ENCODE measurements at places on chromosomes 7 and 10.

DNA sequence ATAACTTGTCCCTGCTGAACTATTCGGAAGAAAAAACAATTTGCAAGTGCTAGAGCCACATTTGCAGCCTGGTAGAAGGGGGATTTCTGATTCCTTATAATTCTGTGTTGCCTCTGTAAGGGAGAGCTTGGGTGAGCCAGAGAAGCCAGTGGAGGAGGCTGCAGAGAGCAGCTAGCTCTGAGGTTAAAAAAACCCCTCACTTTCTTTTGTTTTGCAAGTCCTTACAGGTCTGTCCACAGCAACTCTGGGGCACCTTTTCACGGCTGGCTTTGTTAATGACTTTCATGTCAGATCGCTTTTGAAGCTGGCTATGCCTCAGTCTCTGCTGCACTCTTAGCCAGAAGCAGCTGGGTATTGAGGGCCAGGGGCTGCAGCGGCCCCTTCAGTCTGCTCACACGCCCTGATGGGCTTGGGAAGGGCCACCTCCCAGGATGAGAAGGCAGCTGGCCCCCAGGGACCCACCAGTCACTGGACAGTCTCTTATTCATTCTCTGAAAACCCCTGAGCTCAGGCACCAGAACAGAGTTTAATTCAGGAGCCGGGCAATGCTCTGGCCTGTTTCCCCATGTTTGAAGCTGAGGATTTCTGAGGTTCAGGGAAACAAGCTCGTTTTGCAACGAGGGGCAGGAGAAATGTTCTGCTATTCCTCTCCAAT is 30.9 kb downstream of the TRIM8 start:
- no peaks in the 10 kb centered on the region for H3K36me3 ChIP-seq
- DNase-seq = no peak
- peaks cover 41% of the 10 kb centered on the region for H3K4me1 ChIP-seq
- peak overlapping the region; percentile 34 for H3K27ac ChIP-seq
- no peaks in the 10 kb centered on the region for H3K27me3 ChIP-seq

DNA sequence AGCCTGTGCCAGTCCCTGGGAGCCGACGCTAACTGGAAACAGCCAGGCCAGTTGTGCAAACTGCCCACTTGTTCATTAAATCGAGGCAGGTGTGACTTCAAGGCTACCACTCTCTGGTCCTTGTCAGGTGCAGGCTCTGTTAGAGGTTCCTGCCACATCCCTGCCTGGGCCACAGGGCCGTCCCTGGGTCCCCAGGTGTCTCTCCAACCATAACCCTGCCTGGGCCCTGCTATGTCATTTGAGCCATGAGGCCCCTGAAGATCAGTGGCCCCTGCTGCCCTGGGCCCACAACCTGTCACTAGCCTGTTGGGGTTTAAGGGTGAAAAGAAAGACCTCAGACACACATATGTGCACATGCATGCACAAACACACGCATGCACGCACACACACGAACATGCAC is 326.9 kb downstream of the TNS3 start:
- peaks cover 11% of the 10 kb centered on the region for H3K27me3 ChIP-seq
- H3K36me3 ChIP-seq = no peaks in the 10 kb centered on the region
- H3K27ac ChIP-seq = no peak overlapping the region

DNA sequence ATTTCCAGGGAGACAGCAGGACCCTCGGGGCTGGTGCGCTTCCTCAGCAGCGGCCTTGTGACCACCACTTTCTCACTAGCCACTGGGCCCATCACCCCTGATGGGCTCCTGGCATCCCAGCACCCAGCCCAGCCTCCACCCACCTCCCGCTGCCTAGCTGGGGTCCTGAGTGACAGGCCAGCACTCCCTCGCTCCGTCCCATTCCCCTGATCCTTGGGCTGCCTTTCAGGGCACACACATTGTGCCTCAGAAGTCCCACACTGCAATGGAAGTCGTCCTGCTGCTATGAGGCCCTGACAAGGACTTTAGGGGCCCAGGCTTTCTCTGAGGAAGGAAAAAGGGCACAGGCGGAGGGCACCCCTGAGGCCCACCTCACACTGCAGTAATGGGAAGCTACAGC is 12.4 kb downstream of the CAMK2B start:
- no peak overlapping the region for H3K27ac ChIP-seq
- peaks cover 5% of the 10 kb centered on the region for H3K4me1 ChIP-seq
- H3K27me3 ChIP-seq = peaks cover 36% of the 10 kb centered on the region
- peak; percentile 9 for DNase-seq

GRCh38 chr7:72524037-72524436 is 111.9 kb upstream of the CALN1 start:
- H3K27ac ChIP-seq = no peak overlapping the region
- no peak for DNase-seq
- no peaks in the 10 kb centered on the region for H3K36me3 ChIP-seq

GRCh38 chr7:143405173-143406001 is 3.3 kb downstream of the EPHA1 start:
- no peaks in the 10 kb centered on the region for H3K36me3 ChIP-seq
- no peak overlapping the region for H3K27ac ChIP-seq
- H3K27me3 ChIP-seq = peaks cover 12% of the 10 kb centered on the region
- peaks cover 31% of the 10 kb centered on the region for H3K4me1 ChIP-seq

DNA sequence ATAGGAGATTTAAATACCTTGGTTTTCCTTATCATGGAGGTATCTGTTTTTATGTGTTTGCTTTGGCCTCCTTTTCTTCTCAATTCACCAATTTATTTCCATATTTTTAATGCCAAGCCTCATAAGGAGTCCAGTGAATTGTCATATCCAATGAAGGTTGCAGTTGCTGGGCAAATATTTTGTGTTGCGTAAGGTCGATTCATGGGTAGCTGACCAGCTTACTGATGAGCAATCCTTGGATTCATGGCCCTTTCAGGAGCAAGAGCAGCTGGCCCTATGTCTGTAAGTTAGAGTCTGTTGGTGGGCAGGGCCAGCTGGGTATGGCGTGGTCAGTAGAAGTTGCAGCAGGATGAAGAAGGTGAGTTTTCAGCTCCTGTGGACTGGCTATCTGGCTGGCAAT is 182.9 kb downstream of the PFKFB3 start:
- peaks cover 30% of the 10 kb centered on the region for H3K36me3 ChIP-seq
- no peaks in the 10 kb centered on the region for H3K27me3 ChIP-seq
- H3K27ac ChIP-seq = no peak overlapping the region
- no peak overlapping the region for H3K4me3 ChIP-seq

DNA sequence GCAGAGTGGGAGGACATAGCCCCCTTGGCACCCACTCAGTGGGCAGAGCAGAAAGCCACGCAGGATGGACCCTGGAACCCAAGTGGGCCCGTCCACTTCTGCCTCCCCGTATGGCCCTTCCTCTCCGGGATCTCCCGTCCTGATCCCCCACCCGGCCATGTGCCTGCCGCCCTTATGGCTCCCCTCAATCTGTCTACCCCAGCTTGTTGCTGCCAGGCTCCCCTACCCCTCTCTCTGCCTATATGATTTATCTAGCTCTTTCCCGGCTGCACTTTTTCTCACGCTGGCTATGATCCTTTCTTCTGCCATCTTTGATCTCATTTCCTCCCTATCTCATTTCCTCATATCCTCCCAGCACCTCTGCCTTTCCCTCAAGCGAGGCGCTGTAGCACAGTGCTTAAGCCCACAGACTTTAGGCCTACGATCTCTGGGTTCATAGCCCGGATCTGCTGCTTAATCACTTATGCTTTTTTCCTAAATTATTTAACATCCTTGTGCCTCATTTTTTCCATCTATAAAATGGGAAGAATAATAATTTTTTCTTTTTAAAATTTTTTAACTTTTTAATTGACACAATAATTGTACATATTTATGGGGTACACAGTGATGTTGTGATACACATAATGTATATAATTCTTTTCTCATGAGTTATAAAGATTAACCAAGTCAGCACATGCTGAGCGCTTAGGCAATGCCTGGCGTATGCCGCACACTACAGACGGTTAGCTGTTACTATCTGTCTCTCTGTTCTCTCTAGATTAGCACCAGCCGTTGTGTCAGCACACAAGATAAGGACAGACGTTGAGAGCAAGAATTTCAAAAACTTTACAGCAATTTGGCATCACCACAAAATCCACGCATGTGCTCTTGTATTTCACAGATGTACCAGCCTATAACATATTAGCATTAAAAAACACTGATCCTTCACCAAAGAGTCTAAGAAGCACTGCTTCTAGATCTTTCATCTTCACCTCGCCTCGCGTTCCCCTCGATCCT is 18.1 kb downstream of the KCNH2 start:
- H3K4me1 ChIP-seq = peaks cover 12% of the 10 kb centered on the region
- H3K27me3 ChIP-seq = peaks cover 31% of the 10 kb centered on the region
- H3K36me3 ChIP-seq = no peaks in the 10 kb centered on the region

DNA sequence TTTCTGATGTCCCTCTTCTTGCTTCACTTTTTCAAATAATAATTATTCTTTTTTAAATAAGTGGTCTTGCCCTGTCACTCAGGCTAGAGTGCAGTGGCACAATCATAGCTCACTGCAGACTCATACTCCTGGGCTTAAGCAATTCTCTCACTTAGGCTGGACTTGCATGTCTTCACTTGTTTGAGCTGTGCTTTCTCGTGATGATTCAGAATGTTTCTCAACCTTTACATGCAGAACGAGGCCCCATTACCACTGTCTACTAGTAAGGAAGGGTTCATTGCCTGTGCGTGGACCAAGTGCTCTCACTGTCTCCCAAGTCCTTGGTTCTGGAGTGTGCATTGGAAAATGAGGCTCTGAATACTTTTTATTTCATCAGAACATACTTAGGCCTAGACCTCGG is 468.6 kb upstream of the COBL start:
- no peak overlapping the region for H3K27ac ChIP-seq
- H3K4me1 ChIP-seq = no peaks in the 10 kb centered on the region
- DNase-seq = no peak
- H3K27me3 ChIP-seq = no peaks in the 10 kb centered on the region
- H3K36me3 ChIP-seq = no peaks in the 10 kb centered on the region

DNA sequence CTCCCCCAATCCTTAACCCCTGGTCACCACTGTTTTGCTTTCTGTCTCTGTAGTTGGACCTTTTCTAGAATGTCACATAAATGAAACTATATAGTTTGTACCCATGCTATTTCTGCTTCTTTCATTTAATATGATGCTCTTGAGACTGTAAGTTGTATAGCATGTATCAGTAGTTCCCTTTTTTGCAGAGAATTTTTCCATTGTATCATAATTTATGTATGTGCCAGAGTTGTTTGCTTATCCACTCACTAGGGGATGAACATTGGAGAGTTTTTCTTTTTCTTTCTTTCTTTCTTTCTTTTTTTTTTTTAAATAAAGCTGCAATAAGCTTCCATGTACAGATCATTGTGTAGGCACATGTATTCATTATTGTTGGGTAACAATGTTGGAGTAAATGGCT is 544.8 kb downstream of the CNTNAP2 start:
- H3K4me3 ChIP-seq = no peak overlapping the region
- no peaks in the 10 kb centered on the region for H3K4me1 ChIP-seq
- DNase-seq = no peak
- no peak overlapping the region for H3K27ac ChIP-seq
- H3K36me3 ChIP-seq = no peaks in the 10 kb centered on the region
- H3K27me3 ChIP-seq = no peaks in the 10 kb centered on the region

DNA sequence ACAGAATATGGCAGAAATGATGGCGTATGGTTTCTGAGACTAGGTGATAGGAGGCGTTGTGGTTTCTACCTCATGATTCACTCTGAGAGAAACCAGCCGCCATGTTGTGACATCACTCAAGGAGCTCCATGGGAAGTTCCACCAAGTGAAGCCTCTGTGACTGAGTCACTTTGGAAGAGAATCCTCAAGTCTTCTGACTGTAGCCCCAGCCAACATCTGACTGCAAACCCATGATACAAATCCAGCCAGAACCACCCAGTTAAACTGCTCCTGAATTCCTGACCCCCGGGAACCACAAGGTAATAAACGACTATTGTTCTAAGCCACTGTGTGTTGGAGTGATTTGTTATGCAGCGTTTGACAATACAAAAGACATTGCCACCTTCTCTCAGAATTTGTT is 91.1 kb upstream of the CARD11 start:
- H3K4me1 ChIP-seq = peaks cover 1% of the 10 kb centered on the region
- no peaks in the 10 kb centered on the region for H3K36me3 ChIP-seq
- DNase-seq = no peak

DNA sequence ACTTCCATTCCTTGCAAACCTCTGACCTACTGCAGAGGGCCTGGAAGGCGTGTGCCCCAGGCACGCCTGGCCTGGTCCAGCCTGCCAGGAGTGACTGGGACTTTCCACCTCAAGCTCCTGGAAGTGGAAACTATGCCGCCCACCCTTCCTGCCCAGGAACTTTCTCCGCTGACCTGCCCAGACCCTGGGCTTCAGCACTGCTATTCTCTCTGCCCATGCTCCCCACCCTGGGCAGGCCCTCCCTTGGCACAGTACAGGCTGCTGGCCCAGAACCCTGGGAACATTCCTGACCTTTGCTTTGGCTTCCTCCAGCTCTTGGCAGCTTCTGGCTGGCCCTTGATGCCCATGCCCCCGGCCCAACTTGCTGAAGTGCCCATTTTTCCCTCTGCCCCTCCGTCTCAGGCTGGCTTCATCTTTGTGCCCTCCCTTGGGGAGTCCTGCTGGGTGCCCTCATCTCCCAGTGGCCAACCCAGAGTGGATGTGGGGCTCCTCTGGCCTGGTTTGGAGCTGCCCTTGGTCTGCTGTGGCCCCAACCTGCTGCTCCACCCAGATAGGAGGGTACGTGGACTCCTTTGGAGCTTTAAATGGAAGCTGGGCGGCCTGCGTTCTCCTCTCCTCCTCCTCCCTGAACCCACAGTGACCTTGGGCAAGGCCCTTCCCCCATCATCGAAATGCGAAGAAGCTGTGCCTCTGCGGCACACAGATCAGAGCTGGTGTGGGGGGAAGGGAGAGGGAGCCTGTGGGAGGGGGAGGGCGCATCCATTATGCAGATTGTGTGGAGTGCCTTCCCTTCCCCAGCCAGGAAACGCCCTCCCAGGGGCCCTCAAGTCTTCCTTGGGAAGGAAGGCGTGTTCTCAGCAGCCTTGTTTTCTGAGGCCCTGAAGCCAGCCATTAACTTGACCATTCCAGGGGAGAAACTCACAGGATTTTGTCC is 3.4 kb downstream of the MMRN2 start:
- no peak overlapping the region for H3K27ac ChIP-seq
- DNase-seq = no peak
- H3K36me3 ChIP-seq = peaks cover 7% of the 10 kb centered on the region
- no peaks in the 10 kb centered on the region for H3K27me3 ChIP-seq
- H3K4me3 ChIP-seq = no peak overlapping the region

DNA sequence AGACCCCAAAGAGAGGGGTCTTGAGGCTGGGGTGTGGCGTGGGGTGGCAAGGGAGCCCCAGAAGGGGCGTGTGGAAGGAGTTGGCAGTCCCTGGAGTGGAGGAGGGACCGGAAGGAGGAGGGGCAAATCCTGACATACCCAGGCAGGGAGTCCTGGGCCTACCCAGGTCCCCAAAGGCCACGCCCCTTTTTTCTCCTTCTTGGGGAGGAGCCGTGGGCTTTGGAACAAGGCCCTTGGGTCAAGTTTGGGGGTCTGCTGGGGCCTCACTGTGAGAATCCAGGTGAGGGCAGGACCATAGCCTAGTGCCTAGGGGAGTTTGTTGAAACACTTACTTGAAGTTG is 1.2 kb upstream of the SMARCD3 start:
- H3K27ac ChIP-seq = no peak overlapping the region
- H3K27me3 ChIP-seq = peaks cover 81% of the 10 kb centered on the region
- DNase-seq = no peak
- no peaks in the 10 kb centered on the region for H3K36me3 ChIP-seq
- no peak overlapping the region for H3K4me3 ChIP-seq
- H3K4me1 ChIP-seq = peaks cover 26% of the 10 kb centered on the region

GRCh38 chr7:373818-374705 is 84.1 kb downstream of the FOXL3 start:
- no peak for DNase-seq
- H3K4me3 ChIP-seq = no peak overlapping the region
- no peaks in the 10 kb centered on the region for H3K4me1 ChIP-seq
- no peaks in the 10 kb centered on the region for H3K36me3 ChIP-seq
